Inflammatory macrophage (primary cell): ENCODE measurements at places on chromosomes 5 and 9.
A peak's percentile ranks its signal among the peaks of the same experiment; 100 is the strongest.

DNA sequence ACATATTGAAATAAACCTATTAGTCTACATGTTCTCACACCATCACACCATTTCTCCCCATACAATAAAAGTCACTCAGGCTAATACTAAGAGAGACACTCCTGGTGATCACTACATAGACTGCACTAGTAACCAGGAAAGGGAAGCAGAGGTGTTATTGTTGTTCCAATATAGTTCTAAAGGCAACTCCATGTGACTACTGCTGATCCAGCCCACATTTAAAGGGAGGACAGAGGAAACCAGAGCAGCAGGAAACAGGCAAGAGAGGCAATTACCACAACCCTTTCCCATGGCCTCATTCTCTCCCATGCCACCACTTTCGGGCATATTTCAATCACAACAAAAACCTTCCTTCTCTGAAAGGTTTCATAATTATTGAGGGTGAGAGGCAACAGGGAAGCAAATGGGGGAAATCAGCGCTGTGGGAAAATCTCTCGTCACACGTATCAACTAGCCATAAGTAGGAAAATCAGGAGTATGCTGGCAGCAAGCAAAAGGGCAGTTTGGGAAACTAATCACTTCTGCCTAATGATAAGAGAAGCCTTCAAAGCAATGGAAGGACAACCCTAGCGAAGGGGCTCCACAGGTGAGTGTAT, 1.8 kb downstream of the UBAP2 start:
- peak; percentile 70 for DNase-seq

DNA sequence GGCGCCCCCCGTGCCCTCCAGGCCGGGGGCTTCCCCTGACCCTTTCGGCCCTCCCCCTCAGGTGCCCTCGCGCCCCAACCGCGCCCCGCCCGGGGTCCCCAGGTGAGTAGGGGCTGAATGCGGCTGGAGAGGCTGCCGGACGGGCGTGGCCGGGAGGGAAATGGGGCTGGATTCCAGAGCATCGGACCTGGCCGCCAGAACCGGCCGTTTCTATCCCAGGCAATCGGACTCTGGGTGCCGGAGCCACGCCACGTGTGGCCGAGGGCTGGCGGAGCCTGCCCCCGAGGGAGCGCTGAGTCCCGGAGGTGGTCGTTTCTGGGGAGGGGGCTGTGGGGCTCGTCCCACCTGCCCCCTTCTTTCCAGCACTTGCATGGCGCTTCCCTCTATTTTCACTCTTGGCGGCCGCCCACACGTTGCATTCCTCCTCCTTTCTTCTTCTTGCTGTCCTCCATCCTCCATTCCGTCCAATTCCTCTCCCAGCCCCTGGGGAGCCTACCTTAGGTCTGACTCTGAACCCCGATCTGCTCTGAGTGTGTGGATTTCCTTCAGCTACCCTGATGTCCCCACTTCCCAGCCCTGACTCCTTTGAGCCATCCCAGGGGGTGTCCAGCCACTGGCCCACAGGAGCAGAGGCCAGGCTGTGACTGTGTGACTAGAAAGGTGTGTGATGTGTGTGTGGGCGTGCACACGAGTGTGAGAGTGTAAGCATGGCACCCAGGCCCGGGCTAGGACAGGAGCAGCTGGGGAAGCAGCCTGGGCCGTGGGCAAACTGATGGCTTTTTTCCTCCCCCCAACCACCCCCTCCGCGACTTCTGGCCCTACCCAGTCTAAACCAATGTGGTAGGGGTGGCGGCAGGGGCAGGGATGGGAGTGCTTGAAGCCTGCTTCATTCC, 24.7 kb downstream of the GOLGA2 start:
- DNase-seq, result no peak

- DNase-seq, result no peak
These were observed 22.5 kb downstream of the ZDHHC21 start for GRCh38 chr9:14670718-14671117.

GRCh38 chr5:82641331-82642003, 363.3 kb upstream of the RPS23 start:
- peak; percentile 77 for DNase-seq

DNA sequence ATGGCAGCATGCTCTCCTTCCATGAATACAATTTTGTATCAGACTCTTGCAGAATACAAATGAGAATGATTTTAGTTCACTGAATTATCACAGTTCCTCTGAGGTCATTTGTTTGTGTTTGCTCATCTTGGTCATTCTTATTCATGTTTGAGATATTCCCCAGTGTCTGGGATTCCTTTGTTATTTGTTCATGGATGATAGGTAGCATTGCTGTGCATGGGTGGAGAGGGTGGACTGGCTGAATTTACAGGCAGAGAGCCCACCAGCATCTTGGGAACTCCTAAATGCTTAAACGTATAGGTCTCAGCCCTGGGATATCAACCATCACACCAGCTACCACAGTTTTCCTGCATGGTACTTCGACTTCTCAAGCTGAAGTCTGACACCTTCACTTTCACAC, 459.8 kb downstream of the CCDC171 start:
- no peak for DNase-seq

DNA sequence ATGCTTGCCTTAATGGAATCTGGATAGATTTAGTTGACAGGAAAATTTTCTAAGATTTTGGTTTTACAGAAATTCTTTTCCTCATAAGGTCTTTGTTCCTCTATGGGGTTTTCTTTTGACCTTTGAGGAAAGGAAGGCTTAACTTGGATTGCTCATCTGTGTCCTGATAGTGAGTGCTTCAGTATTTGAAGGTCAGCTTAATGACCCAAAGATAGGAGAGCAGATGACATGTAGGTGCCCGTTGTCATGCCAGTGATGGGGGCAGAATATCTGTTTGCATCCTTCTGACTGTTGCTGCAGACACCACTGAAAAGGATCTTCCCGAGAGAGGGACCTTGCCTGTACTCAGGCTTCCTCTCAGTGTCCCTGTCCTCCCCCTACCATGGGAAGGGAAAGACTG, 30.9 kb downstream of the MEGF10 start:
- DNase-seq, result no peak

GRCh38 chr9:131421691-131422090, 27.8 kb downstream of the PRRC2B start:
- no peak for DNase-seq

DNA sequence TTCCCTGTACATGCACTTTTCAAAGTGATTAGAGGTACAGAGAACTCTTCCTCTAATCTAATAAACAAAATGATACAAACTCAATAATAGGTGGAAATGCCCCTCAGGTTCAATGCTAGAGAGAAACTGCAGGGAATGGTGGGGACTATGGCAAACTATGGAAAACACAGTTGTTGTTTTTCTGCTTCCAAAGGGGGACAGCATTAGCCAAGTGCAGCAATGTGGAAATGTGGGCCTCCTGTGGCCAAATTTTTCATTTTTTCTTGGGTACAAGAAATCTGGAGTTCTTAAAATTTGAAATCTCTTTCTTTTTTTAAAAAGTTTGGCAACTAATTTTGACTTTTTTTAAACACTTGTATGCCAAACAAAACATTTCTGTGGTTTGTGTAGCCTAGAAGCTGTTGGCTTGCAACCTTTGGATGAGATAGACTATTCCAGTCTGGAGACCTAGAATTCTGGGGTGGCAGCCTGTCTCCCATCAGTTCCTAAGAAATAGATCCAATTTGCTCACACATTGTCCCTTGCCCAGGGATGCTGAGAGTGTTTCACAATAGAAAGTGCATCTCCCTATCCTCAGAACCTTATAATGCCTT, 218.6 kb downstream of the PAPPA start:
- DNase-seq, result no peak

DNA sequence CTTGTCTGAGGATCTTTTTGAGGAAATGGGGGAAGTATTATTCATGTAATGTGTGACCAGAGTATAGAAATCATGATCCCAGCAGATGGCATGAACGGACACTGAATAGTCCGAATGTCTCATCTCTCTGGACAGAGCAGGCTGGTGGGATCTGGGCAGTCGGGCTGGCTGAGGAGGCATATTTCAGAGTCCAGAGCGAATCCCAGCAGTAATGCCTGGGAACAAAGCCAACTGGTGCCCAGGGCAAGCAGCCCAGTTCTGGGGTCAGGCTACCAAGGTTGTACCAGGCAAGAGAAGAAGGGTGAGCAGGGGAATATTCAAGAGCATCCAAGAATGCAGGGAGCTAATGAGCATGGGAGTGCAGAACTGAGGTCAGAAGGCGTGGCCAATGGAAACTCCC, 306.4 kb downstream of the ZSWIM6 start:
- no peak for DNase-seq

DNA sequence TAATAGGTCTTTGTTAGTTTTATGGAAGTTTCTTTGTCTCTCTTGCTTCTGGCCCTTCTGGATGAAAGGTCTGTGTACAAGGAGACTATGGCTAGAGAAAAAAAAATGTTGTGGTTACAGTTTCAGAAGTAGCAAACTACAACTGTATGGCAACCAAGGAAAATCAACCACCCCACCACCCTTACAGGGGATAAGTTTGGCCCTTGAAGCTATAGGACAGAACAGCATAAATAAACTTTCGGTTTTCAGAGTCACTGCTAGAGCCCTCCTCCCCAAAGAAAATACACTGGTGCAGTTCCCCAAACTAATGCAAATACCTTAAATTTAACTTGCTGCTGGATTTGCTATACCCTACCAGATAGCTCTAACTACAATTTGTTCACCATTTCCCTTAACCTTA, 1216.7 kb downstream of the EFNA5 start:
- no peak for DNase-seq

- DNase-seq, result no peak
These were observed 78.0 kb upstream of the HRH2 start for GRCh38 chr5:175579742-175580432.

GRCh38 chr5:168328814-168329213, 37.4 kb downstream of the WWC1 start:
- no peak for DNase-seq

- no peak for DNase-seq
These were observed 15.7 kb upstream of the AIF1L start for GRCh38 chr9:131080589-131080988.

GRCh38 chr5:113969901-113970300, 392.0 kb upstream of the KCNN2 start:
- DNase-seq, result no peak

GRCh38 chr9:111622626-111623025, 8.5 kb upstream of the DNAJC25 start:
- DNase-seq, result peak; percentile 53

GRCh38 chr9:6109986-6110385, 94.6 kb upstream of the RANBP6 start:
- no peak for DNase-seq

DNA sequence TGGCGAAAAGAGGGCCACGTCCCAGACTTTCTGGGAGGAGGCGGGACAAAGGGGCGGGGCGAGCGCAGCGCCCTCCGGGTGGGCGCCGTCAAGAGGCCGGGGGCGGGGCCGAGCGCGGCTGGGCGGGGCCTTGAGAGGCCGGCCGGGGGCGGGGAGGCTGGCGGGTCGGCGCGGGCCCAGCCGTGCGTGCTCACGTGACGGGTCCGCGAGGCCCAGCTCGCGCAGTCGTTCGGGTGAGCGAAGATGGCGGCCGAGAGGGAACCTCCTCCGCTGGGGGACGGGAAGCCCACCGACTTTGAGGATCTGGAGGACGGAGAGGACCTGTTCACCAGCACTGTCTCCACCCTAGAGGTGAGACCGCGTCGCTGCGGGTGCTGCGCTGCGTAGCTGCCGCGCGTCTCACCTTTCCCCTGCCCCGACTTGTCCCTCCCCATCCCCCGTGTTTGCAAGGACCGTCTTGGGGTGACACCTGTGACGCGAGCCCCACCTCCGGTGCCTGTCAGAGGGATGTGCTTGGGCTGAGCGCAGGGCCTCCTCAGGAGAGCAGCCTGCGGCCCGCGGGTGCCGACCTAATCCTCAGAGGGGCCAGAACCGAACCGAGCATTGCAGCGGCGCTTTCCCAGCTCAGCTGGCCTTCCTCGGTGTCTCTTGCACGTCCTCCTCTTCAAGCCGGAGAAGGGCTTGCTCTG, at the start of gene SNX2:
SNX2 (plus strand) TSS at position 220 of the 689 bp plus-strand sequence; CDS start at position 244, 24 bp downstream.
- peak; percentile 94 for DNase-seq

- no peak for DNase-seq
These were observed 39.8 kb upstream of the FUBP3 start for GRCh38 chr9:130539420-130540223.

DNA sequence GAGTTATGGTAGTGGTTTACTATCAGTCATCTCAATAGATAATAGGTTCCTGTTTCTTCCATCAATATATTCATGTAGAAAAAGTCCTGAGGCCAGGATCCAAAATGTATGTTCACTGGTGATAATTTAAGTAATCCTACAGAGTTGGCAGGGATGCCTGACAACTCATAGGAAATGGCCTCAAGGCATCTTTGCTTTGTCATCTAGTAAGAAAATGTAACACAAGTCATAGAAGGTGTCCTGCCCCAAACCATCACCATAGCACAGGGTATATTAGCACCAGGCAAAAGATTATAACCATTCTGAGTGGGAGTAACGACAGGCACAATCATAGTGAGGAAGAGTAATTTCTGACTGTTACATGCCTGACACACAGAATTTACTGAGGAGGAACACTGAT, 257.0 kb downstream of the TMEM167A start:
- no peak for DNase-seq

GRCh38 chr9:37784291-37784615, 611 bp downstream of the EXOSC3 start:
- no peak for DNase-seq
